ENCODE measurements at places on chromosomes 11 and 22.

DNA sequence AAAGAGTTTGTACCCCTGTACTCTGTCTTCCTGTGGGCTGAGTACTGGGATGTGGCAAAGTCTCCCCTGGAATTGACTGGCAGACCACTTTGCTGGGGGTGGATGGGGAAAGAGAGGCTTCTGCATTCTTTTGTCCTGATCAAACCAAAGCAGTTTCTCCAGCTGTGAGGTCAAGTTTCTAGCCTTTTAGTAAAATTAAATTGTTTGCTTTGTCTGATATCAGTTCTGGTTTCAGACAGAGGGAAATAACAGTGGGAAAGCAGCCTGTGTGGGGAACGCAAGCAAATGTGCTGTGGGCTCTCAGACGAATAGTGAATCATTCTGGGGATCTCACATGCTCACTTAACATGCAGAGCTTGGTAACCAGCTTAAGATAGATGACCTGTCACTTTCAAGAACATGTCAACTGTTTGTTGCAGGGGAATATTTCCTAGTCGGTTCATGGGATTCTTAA is 151.6 kb downstream of the FAT3 start:
- no peak for DNase-seq

DNA sequence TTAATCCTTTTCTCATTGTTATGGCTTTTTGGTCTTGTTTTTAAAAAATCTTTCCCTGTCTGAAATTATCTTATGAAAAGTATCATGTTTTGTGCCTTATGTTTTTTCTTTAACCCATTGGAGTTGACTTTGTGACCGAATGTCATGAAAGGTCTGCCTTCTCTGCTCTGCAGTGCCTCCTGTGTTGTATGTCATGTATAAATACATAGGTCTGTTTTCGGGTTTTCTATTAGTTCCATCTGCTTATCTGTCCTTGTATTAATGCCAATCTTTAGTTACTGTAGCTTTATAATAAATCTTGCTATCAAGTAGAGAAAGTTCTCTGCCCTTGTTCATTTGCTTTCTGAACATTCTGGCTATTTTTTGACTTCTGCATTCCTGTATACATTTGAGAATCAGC is 73.0 kb downstream of the ZBTB44 start:
- DNase-seq = no peak

DNA sequence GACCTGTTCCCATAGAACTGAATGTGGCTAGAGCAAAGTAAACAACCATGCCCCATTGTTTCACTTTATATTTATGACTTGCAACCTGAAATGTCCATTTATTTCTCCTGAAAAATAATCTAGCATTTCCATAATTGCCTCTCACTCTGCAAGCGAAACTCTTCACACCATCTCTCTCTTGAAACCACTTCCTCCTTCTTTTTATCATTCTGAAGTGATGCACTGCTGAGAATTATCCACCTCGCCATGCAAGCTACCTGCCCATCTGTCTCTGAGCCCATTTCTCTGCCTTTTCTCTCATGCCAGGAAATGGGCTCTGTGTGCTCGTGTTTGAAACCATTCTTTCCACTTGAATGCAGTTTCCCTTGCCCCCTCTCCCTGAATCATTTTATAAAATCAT is 13.5 kb downstream of the MRGPRX3 start:
- DNase-seq = no peak

GRCh38 chr22:37760152-37760551 is 47.6 kb upstream of the GCAT start:
- no peak for DNase-seq

- DNase-seq = no peak
Measured at GRCh38 chr11:133500936-133501335, 31.4 kb downstream of the OPCML start.

DNA sequence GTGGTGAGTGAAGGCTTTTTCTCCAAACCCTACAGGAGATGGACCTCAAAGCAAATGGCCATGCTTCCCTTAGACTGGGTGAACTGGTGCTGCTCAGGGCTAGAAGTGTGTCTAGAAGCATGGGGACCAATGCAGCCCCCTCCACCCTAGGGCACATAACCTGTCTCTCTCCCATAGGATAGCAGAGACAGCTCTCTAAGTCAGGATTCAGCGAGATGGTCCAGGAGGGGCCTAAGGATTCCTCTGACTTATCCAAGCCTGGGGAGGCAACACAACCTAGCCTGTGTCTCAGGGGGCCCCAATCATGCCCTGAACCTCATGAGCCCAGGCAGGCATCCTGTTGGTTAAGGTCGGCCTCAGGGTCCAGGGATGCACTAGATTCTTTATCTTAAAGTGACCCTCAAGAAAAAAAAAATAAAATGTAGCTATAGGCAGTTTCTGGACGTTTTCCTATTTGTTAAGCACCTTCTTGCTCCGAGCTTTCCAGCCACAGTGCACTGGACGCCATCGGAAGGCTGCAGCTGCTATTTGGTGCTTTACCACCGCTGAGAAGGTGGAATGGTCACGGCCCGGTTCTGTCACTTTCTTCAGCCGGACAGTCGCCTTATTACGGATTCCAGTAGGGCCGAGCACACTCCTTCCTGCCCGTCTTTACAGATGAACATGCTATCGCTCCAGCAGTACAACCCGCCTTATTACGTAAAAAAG is 5.0 kb upstream of the CCND1 start:
- no peak for DNase-seq

GRCh38 chr11:76644591-76644990 is 26.0 kb downstream of the LRRC32 start:
- DNase-seq = no peak

GRCh38 chr11:75802913-75803820 is 11.8 kb upstream of the UVRAG start:
- DNase-seq = peak; percentile 58

GRCh38 chr11:75263944-75264349 is 23.4 kb downstream of the TPBGL start:
- no peak for DNase-seq

GRCh38 chr11:36352922-36353321 is 56.8 kb downstream of the PRR5L start:
- DNase-seq = no peak

GRCh38 chr11:41878095-41878494 is 418.6 kb upstream of the LRRC4C start:
- DNase-seq = no peak

GRCh38 chr11:25860677-25861450 is 471.1 kb upstream of the ANO3 start:
- DNase-seq = no peak

GRCh38 chr11:86388198-86388597 is 13.5 kb downstream of the CCDC81 start:
- DNase-seq = peak; percentile 9

- no peak for DNase-seq
Measured at GRCh38 chr22:23152238-23153114, 7.2 kb downstream of the RAB36 start.

DNA sequence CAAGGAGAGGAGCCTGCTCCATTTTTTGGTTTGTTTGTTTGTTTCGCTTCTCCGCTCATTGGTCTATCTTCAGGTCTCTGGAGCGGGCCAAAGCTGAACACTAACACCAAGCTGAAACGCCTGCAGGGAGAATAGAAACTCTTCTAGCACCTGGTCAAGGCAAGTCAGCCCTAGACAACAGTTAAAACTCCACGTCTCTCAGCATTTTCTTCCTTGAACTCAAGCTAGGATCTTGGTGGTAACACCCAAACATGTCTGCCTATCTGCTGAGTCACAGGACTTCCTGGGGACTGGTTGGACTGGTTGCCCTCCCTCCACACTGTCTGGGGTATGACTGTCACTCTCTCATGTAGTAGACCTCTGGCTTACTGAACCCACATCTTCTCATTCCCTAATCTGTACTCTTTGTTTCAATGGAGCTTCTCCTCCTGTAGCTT is 23.9 kb upstream of the RBFOX2 start:
- no peak for DNase-seq
